ENCODE measurements at places on chromosomes 5 and 9. TPM values are rescaled to one million over a fixed set of nuclear protein-coding genes. Genes with fewer than 3 reads are reported as not detected.

Gene CCNB1
- 163 TPM for total RNA-seq

Gene QRFP
- not detected for total RNA-seq

Gene TEX48
- not detected for total RNA-seq

Gene FAM151B
- total RNA-seq, result 1.0 TPM

Gene SETD9
- 9.7 TPM for total RNA-seq

Gene SLC25A2
- 0.25 TPM for total RNA-seq

Gene GPX3
- not detected for total RNA-seq

Gene IL4
- 4.0 TPM for total RNA-seq

Gene ADAMTSL2
- not detected for total RNA-seq

Data from T-helper 2 cell treated with Interferon-gamma antibody and Interleukin-4, amounts not matched to agents 100 ng/mL and 5 ng/mL, for 36 hours (primary cell).